A549 treated with Hydrocortisone at 1 μM for 4 hours (cell line): ENCODE measurements at places on chromosomes 3 and 15. TPM values are rescaled to one million over a fixed set of nuclear protein-coding genes. Genes with fewer than 3 reads are reported as not detected.

Gene MEX3B
- 3.2 to 4.5 TPM (median 4.2 TPM) in 5 replicates for total RNA-seq

Gene C3orf85
- total RNA-seq: not detected in 5 replicates

Gene ISLR
- 0.22 to 0.50 TPM (median 0.36 TPM) in 5 replicates for total RNA-seq

Gene GOLGA6A
- 0.03 to 0.13 TPM (median 0.12 TPM) in 4 of 5 replicates, not detected in the other for total RNA-seq

Gene CHRFAM7A
- 5.2 to 7.9 TPM (median 7.1 TPM) in 5 replicates for total RNA-seq

Gene TNFAIP8L3
- total RNA-seq: 28.1 to 41.8 TPM (median 34.7 TPM) in 5 replicates
